ENCODE measurements at places on chromosomes 5 and 9. TPM values are rescaled to one million over a fixed set of nuclear protein-coding genes. Genes with fewer than 3 reads are reported as not detected.

GRCh38 chr5:124262470-124262869, 484.0 kb downstream of the ZNF608 start:
- DNase-seq = peak; percentile 87

DNA sequence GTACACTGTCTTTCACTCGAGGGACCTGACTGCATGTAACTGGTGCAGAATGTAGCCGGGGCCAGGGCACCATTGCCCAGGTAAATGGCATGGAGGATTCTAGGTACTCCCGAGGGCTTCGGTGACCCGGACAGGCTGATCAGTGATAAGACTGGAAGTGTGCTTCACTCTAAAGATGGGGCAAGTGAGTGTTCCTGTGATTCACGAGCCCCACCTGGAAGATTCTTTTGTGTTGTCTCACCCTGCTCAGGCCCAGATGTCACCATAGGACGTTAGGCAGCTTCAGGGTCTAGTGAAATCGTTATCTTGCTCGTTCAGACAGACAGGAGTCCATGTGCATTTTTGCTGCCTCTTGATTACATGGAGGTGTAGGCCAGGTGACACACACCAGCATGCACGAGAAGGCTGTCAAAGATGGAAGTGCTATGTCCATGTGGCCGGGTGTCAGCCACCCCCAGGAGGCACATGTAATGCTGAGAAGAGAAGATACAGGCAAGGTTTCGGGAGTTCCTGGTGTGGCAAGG, 73.9 kb downstream of the WNK2 start:
- no peak for DNase-seq

DNA sequence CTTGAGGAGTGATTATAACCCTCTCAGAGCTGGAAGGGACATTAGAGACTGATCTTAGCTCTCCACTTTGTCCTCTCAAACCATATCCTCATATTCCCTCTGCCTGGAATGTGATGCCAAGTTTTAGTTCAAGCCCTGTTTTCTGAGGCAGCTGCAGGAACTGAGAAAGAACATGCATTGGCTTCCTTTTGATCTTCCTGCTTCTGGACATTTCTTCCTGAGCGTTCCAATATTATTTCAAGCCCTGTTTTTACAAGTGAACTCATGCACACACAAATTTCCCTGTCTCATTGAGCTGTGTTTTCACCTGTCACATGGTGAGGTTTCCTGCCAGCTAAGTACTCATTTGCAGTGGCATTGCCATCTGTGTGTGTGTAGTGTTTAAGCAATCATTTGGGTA, 17.0 kb downstream of the FOCAD start:
- DNase-seq = peak; percentile 80

- DNase-seq = no peak
Observed at GRCh38 chr9:70125621-70126263, 82.1 kb downstream of the MAMDC2 start.

DNA sequence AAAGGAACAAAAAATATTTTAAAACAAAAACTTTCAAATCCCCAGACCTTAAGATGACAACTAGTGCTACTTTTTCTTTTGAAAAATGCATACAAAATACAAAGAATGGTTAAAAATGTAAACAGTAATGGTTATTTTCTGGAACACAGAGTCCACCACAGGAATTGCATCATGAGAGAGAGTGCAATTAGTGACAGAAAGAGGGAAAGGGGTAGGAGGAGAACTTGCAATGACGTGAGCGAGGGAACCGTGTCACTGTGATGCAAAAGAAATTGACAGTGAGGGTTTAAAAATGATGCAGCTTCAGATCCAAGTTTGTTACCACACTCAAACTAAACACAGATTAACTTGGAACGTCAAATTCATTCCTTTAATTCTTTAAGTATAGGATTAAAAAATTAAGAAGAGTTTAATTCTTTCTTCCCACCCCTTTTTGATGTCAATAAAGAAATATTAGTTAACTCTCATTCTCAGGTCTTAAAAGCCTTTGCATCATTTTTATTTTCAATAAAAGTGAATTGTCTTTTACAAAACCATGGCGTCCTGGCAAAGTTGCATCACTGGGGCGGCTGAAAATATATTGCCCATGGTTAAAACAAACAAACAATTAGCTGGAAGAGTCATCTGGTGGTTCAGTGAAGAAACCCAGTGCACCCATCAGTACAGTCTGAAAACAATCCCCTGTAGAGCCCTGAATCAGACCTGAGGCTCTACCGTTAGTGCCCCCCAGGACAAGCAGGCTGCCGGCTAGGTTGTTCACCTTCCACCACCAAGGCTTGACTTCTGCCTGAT, 39.5 kb downstream of the MACROH2A1 start:
- no peak for DNase-seq

DNA sequence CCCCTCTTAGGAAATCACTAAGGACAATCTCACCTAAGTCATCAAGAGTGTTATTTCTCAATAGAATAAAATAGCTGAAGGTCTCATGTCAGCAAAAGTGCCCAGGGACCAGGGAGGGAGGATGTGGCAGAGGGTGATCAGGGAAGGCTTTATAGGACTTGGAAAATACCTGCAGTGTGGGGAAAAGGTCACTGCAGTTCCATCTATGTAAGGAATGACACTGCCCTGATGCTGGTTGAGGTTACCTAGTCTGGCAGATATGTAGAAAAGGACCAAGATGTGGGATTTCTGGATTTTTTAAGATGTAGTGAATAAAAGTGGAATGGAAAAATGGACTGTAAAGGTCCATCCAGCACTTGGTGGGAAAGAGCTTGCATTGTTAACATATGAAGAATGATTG, 18.3 kb downstream of the PRDM9 start:
- no peak for DNase-seq

GRCh38 chr9:81363916-81364480, 325.3 kb downstream of the TLE1 start:
- no peak for DNase-seq

DNA sequence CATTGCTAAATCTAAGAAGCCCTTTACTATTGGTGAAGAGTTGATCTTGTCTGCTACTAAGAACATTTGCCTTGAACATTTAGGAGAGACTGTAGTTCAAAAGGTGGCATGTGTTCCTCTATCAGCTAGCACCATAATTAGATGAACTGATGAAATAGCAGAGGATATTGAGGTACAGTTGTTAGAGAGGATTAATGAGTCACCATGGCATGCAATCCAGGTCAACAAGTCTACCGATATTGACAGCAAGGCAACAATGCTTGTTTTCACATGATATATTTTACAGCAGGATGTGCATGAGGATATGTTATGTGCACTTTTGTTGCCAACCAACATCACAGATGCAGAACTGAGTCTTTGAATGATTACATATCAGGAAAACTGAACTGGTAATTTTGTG, 134.3 kb upstream of the CDH9 start:
- DNase-seq = no peak

DNA sequence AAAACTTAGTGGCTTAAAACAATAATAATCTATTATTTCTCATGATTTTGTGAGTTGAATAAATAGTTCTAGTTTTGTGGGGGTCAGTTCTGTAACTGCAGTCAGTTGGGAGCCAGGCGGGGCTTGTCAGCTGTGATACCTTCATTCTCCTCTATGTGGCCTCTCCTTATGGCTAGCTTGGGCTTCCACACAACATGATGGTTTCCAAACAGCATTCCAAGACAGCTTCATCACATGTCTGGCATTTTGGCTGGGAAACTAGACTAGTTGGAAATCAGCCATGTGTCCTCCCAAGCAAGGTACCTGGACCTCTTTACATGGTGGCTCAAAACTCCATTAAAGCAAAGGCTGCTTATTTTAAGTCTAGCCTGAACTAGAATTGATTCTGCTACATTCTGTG, 61.4 kb upstream of the RANBP3L start:
- DNase-seq = no peak

DNA sequence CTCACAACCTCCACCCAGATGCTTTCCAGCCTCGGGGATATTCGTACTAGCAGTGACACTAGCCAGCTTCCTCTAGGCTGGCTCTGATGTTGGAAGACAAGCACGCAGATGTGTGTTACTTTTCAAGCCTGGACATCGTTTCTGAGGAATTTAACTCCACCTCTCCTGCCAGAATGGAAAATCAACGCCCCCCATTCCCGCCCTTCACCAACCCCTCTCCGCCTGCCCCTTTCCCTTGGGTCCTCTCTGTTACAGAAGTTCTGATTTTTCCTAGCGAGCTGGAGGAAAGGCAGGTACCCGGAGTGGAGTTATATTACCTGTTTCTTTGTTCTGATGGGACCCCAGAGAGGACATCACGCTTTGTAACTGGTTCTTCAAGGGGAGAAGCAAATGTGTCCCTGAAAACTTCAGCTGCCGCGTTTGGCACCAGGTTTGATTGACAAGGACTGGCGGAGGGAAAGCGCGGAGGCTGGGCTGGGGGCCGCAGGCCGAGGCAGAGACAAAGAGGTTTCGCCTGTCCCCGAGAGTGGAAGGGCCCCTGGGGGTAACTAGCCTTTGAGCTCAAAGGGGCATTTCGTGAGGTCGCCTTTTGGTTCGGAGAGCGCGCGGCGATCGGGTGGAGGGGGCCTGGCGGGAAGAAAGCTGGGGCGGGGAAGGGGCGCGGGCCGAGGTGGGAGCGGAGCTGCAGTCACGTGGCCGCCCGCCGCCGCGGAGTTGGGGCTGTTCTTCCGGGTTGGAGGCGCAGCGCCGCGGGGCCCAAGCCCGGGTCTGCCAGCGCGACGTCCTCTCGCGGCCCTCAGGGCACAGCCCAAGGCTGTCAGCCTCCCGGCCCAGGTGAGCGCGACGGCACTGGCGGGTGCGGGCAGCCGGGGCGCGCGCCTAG, at the start of gene NNT:
Gene NNT, plus strand, starts transcription at position 720 of the 883 bp plus-strand sequence. CDS start 6,016 bp downstream, outside the sequence.
- DNase-seq = peak; percentile 87

DNA sequence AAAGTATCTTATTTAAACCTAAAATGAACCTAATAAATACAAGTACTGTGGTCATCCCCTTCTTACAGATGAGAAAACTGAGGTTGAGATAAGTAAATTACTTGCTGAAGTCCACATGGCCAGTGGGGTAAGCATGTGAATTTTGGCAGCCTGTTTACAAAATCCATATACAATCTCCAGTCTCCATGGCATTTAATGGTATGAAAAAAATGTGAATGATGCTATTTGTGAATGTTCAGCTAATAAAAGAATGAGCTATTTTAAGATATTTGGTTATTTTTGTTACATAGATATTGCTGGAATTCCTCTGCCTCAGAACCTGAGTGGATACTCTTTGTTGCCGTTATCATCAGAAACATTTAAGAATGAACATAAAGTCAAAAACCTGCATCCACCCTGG, 19.3 kb upstream of the GPR150 start:
- no peak for DNase-seq

STX17 gene
- 110 TPM for total RNA-seq

SPINK7 gene
- total RNA-seq = not detected

EQTN gene
- total RNA-seq = not detected

SPOCK1 gene
- 28.4 TPM for total RNA-seq

ASPN gene
- total RNA-seq = 132 TPM

IL17B gene
- total RNA-seq = not detected

MEF2C gene
- 48.6 TPM for total RNA-seq

SHOC1 gene
- 3.6 TPM for total RNA-seq
